Fibroblast of the aortic adventitia (primary cell): ENCODE measurements at places on chromosomes 16 and 17. TPM values are rescaled to one million over a fixed set of nuclear protein-coding genes. Genes with fewer than 3 reads are reported as not detected.

The NGFR gene
- total RNA-seq = 3.3 TPM in 1 of 2 replicates, not detected in the other

GRCh38 chr17:69565447-69565846 lies 150.9 kb downstream of the MAP2K6 start:
- DNase-seq = no peak

- DNase-seq = no peak
Measured at GRCh38 chr17:17229416-17230384, 7.3 kb downstream of the FLCN start.

DNA sequence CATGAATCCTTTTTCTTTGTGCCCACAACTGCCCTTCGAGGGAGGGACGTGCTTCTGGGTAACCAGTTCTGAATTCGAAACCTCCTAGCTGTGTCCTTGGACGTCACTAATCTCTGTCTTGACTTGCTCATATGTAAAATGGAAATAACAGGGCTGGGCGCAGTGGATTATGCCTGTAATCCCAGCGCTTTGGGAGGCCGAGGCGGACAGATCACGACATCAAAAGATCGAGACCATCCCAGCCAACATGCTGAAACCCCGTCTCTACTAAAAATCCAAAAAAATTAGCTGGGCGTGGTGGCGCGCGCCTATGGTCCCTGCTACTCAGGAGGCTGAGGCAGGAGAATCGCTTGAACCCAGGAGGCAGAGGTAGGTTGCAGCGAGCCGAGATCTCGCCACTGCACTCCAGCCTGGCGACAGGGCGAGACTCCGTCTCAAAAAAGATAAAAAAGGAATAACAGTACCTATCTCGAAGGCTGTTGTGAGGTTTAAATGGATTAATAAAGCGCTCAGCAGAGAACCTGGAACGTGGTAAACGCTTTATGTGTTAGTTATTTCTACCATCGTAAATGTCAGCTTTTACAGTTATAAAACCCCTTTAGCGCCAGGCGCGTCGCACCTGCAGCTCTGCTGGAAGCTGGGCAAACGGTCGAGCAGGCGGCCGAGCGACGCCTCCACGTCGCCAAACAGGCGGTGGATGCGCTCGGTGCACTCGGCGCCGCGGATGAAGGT lies 641 bp downstream of the COG8 start:
- DNase-seq = no peak

The PYCARD gene
- 29.3 and 126 TPM in 2 replicates for total RNA-seq

The DHODH gene
- total RNA-seq = 1.8 and 3.3 TPM in 2 replicates

- no peak for DNase-seq
Measured at GRCh38 chr16:67544844-67545664, 16.4 kb downstream of the RIPOR1 start.

The GPR142 gene
- total RNA-seq = not detected in 2 replicates

GRCh38 chr17:59751955-59752413 lies 44.5 kb downstream of the VMP1 start:
- DNase-seq = no peak

The TEX14 gene
- total RNA-seq = not detected in 2 replicates

GRCh38 chr17:19372011-19372370 lies 6.3 kb upstream of the MAPK7 start:
- no peak for DNase-seq

DNA sequence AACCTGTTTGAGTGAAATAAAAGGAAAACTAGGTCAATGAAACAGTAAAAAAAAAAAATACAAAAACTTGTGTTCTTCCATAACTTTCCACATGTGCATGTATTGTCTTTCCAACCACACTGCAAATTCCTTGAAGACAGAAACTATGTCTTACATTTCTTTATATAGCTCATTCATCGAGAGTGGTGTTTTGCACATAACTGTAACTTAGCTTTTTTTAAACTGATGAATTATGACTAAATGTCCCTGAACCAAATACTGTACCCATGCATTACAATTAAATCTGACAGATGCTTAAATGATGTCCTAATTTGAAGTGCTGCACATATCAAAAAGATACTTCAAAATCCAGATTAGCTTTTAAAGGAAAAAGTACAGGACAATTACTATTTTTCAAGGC lies 50.1 kb downstream of the BRIP1 start:
- peak; percentile 22 for DNase-seq

DNA sequence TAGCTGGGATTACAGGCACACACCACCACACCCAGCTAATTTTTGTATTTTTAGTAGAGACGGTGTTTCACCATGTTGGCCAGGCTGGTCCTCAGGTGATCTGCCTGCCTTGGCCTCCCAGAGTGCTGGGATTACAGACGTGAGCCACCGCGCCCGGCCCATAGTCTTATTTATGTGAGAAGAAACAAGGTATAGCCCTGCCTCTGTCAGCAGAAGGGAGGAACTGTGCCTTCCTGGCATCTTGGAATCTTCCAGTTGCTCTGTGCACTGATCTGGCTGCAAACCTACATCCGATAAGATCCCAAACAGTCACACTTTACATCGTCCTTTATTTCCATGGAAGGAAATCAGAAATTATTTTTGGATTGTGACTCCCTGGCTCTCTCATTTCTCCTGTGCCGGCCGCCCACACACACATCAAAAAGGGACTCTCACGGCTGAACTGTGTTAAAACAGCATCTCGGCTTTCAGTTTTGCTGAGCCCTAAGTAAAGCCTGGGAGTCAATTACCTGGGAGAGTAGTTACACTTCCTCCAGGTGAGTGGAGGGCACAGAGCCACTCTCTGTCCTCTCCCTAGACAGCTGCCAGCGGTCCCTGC lies 23.3 kb downstream of the WIPI1 start:
- no peak for DNase-seq

DNA sequence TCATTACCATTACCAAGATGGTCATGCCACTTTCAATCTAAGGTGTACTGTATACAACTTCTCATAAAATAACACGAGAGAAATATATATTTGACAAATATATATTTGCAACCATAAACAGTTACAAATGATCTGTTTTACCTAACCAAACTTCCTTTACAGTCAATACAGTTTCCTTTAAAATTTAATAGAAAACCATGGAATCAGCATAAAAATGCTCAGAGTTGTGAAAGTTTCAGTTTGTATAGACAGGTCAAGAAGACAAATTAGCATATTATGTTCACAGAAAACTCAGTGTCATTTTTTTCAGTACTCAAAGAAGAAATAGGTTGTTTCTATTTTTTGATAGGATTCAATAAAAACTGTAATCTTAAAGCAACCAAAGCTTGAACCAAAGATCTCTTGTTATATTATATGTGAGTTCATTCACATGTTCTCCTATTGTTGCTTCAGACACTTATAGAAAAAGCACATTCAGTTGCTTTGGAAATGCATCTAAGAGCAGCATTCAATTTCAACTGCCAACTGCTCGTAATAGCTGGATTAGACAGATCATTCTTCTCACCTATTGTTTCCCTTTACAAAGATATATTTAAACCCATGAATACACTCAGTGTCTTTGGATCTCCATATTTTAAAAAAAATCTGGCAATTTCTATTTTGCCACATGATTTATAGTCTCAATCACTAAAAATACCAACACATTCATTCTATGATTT lies 15.1 kb downstream of the SSH2 start:
- DNase-seq = no peak

DNA sequence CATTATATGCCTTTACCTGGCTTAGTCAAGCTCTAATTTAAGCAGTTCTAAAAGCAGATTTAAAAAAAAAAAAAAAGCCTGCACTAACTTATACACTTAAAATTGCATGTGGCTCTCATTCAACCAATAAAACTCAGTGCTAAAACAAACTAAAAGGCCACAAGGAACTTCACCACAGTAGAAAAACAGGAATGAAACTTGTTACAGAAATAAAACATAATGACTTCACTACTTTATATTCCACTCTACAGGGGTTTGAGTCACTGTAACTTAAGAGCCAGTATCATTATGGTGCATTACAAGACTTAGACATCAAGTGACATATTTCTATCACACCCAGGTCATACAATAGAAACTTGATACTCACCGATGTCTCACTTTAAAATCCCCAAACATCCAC lies 11.1 kb downstream of the CA10 start:
- no peak for DNase-seq

DNA sequence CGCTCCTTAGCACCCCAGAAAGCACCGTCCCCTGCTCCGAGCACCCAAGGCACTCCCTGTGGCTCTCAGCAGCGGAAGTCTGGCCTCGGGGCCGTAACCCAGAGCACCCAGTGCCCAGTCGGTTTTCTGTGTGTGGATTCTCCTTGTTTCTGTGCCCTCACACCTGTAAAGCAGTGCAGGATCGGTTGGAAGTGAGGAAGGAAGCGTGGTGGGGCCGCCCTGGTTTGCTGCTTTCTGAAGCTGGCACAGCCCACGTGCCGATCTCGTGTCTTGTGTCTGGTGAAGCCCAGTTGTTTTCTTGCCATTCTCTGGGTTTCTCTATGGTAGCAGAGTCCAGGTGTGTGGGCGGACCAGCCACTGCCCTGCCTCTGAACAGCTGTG lies 3.7 kb downstream of the ACSF3 start:
- DNase-seq = no peak
